ENCODE measurements at places on chromosomes 7 and 10.

- DNase-seq: no peak
Observed at GRCh38 chr7:98221611-98222532, 10.6 kb downstream of the BHLHA15 start.

DNA sequence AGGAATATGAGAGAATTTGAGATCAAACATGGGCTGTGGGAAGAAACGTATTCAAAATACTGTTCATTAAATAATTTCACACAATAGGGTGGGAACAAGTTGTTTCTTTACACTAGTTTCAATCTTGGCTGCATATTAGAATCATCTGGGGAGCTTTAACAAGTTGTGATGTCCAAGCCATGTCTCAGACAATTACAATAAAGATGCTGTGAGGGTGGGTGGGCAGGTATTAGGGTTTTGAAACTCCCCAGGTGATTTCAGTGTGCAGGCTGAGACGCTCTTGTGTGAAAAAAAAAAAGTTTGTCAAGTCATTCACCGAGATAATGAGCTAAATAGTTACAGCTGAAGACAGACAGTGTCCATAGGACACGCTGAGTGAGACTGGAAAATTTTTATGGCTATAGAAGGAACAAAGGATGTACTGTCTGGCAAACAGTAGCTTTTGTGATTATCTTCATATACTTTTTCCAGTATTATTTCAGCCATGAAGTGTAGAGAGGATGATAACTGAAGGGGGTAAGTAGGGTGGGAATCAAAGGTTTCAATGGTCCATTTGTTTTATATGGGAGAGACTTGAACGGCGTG lies 12.6 kb upstream of the LAMB4 start:
- no peak for DNase-seq

- DNase-seq: no peak
Observed at GRCh38 chr10:29269486-29269885, 19.4 kb upstream of the LYZL1 start.

DNA sequence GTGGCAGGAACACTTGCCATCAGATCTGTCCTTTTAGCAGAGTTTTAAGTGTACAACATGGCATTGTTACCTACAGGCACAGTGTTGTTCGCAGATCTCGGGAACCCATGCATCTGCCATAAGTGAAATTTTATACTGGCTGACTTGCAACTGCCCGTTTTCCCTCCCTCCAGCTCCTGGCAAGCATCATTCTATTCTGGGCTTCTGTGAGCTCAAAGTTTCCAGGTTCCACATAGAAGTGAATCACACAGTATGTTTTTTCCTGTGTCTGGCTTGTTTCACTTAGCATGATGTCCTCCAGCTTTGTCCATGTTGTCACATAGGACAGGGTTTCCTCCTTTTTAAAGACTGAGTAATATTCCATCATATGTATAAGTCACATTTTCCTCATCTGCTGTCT lies 56.6 kb downstream of the C10orf143 start:
- no peak for DNase-seq

DNA sequence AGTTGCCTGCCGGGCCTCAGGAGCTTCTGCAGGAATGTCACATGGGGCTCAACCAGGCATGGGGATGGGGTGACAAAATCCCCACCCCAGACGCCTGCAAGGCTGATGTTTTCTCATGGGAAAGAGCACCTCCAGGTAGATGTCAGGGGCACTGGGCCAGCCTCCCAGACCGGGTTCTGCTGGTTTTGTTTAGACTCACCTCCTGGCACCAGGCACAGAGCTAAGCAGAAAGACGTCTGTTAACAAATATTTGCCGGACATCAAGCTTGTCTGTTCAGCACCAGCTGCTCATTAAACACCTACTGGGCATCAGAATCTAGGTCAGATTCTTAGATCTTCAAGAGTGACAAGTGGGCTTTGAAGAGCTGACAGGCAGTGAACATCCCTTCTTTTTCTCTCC lies 34.9 kb upstream of the TCERG1L start:
- no peak for DNase-seq

- peak; percentile 26 for DNase-seq
Observed at GRCh38 chr7:43439631-43440401, 143.1 kb upstream of the STK17A start.

- DNase-seq: no peak
Observed at GRCh38 chr10:34384372-34384771, 430.7 kb downstream of the PARD3 start.

- no peak for DNase-seq
Observed at GRCh38 chr7:27316311-27316710, 73.7 kb downstream of the EVX1 start.

DNA sequence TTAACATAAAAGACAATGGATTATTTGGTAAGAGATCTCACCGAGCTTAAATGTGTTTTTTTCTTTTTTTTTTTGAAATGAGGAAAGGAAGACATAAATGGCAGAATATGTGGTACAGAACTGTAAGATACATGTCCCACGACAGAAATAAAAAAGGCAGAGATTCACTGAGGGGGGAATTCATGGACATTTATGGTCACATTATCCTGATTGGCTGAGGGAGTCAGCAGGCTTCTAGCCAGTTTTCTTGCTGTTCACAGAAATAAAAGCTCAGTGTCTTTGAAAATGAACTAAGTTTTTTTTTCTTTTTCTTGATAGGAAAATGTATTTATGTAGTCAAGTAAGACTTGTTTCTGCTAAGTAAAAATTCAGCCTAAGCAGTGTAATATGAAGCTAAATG lies 8.2 kb upstream of the FAS start:
- DNase-seq: no peak

DNA sequence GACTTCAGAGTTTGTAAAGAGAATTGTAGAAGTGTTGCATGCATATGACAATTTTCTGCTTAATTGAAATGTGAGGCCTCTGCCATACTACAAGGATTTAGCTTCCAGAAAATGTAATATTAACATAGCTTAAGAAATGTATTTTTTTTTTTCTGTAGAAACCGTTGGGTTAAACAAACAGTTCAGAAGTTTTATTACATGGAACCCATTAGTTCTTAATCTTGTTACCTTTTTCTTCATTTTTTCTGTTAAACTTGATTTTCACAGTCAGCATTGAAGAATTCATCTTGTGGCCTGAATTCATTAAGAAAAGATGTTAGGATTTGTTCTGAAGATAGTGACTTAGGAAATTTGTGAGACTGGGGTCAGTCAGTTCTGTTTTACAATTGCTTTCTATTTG lies 4.9 kb downstream of the PTEN start:
- DNase-seq: no peak

DNA sequence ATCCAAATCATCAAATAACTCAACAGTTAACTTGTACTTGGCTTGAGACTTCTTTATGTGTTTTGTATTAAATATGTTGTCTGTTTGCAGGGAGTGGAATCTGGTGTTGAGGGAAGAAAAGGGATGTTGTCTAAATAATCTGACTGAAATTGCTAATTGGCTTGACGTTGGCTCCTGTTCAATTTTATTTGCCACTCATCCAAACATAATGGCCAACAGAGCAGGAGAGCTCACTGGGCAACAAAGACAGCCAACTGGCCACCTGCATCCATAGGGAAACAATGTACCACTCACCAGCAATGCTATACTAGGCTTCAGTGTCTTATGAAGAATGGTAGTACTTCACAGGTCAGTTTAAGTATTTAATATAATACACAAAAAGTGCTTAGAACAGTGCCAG lies 80.5 kb downstream of the FAM13C start:
- DNase-seq: no peak

DNA sequence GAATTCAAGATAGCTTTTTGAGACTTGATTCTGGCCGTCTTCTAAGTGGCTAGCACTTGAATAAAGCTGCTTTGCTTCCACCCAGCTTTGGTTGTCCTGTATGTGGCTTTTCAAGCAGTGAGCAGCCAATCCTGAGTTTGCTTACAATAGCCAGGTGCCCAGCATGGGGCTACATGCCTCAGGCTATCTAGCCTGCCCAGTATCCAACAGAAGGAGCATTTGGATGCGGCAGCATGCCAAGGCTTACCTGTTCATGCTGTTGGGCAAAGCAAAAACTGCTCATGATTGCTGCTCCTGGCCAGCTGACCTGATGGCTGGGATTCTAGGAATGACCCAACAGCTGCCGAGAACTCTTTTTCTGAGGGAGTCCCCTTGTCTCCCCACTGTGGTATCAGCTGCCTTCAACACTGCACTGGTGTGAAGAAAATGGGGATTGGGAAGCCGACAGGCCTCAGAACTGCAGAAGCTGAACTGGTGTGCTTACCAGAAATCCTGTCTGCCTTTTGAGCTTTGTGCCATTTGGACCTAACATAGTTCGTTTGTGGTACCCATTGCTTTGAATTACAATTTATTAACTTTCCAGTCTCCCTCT lies 618.9 kb upstream of the IGFBP3 start:
- DNase-seq: no peak

DNA sequence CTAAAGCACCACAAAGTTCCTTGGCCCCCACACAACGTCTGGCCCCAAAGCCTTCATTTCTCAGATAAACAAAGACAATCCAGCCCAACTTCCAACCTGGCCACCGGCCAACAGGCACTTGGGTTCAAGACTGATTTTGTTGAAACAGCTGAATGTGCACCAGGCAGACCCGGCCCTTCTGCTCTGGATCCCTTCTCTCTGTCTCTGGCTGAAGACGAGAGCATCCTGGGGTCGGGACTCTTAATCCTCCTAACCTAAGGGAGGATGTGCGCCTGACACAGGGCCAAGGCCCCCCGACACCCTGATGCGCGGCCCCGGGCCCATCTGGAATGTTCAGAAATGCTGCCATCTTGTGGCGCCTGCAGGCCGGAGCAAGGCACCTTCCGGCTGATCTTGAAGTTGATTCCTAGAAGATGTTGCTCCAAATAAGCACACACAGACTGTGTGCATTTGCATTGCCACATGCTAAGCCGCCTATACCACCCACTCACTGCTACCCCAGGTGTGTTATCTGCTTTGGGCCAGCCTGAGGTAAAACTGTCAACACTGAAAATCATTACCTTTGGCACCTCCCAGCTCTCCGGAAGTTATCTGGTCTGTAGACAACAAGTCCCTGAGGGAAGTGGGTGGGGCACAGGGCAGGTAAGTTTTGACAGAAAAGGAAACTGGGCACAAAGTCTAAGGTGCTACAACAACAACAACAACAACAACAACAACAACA lies 98.4 kb upstream of the HABP2 start:
- DNase-seq: no peak

DNA sequence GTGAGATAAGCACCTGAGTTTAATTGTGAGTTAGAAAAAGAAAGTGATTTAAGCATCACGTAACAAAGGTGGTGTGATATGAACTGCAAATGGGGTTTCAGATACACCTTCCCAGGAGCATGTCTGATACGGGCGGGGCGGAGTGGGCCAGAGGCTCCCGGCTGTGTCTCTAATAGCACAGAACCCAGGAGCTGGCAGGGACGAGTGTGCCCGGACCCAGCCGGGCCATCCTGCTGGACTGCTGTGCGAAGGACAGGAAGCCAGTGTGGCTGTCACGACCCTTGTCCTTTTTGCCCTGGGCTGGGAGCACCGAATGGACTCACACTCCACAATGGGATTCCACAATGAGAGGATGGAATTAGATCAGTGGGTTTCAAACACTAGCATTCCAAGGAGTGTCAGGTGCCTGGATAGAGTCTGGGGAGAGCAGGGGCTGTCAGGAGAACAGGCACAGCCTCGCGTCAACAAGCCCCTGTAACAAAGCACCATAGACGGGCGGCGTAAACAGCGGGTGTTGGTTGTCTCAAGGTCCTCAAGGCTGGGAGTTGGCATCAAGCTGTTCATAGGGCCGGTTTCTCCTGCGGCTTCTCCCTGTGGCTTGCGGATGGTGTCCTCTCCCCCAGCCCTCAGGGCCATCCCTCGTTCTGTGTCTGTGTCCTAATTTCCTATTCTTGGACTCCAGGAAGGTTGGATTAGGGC lies 242.6 kb upstream of the PITRM1 start:
- no peak for DNase-seq

GRCh38 chr7:55570218-55570873 lies 2.0 kb downstream of the VOPP1 start:
- no peak for DNase-seq

DNA sequence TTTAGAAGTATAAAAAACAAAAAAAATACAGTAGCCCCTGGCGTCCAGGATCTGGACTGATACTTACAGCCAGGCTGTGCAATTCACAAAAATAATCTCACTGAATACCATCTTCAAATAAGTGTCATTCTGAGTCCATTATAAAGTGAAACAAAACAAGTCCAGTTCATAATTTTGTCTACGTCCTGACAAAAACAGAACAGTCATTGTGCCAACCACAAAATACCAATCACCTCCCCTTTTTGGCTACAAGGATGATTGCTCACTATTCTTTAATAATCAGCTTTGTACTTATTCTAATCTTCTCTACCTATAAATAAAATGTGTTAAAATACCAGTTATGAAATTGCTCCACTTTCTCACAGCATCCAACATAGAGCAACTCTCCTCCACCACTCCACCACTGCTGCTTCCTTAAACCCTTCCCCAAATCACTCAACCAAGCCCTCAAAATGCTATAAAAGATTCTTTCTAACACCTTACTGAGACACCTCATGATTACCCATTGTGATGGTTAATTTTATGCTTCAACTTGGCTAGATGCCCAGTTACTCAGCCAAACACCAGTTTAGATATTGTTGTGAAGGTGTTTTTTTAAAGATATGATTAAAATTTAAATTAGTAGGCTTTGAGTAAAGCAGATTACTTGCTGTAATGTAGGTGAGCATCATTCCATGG lies 479.8 kb upstream of the SEMA3A start:
- DNase-seq: no peak

DNA sequence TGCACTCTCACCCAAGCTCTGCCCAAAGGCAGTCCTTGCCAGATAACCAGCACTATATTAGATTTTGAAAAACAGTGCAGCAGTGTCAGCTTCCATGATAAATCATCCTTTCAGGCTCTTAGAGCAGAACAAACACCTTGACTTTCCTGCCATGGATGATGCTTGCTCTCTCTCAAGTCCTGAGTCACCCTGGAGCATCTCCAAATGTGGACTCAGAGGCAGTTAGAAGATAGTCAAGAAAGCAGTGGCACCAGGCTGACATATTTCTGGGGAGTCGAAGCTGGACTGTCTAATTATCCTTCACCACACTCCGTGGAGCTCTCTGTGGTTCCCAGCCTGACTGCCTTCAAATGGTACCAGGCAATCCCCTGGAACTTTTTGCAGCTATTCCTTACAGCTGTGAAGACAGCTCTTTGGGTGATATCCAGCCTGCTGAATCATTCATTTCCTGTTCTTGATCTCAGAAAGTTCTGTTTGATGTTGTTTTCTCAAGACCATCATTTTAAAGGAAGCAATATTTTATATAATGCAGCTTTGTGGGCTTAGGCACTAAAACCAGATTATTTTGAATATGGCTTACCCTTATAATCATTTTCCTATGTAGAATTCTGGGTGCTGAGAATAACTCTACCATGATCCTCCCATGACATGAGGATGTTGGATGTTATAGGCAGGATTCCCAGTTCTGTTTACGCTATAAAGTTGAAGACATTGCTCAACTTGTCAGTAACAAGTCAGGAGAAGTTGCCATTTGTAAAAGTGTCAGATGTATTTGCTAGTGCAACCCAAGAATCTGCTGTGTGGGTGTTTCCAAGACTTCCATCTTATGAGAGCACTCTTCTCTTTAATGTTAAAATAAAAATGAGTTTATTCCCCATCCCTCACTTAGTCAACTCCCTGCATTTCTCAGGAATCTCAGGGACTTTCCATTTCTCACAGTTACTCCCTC lies 233.8 kb downstream of the C7orf25 start:
- no peak for DNase-seq

Measured in activated T-cell treated with anti-CD3 and anti-CD28 coated beads for 4 hours (primary cell).